ENCODE measurements at places on chromosomes 12 and 14. TPM values are rescaled to one million over a fixed set of nuclear protein-coding genes. Genes with fewer than 3 reads are reported as not detected.

DNA sequence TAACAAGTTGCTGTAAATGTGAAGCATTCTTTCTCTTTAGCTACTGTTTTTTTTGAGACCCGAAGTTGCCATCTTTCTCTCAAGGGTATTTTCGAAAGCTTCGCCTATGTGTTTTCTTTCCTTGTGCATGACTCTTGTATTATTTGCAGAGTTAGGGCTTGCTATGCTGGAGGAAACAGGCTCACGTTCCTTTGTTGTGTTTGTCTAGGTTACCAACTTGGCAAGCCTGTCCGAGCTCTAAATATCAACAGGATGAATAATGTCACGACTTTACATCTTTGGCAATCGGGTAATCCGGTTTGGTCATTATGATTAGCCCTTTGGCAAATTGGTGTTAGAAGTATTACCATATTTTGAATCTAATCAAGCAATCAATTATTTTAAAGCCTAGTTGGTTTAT lies 15.9 kb upstream of the ATP6V0A2 start:
- no peak overlapping the region for H3K4me3 ChIP-seq
- H3K36me3 ChIP-seq = peaks cover 11% of the 10 kb centered on the region
- H3K27me3 ChIP-seq = no peaks in the 10 kb centered on the region
- H3K27ac ChIP-seq = no peak overlapping the region

GRCh38 chr14:103022002-103022684 lies 35.2 kb downstream of the CDC42BPB start:
- H3K4me3 ChIP-seq = no peak overlapping the region
- no peak overlapping the region for H3K27ac ChIP-seq
- no peak for DNase-seq
- H3K27me3 ChIP-seq = no peaks in the 10 kb centered on the region
- no peaks in the 10 kb centered on the region for H3K36me3 ChIP-seq

GRCh38 chr12:84594157-84594556 lies 318.4 kb downstream of the SLC6A15 start:
- H3K27ac ChIP-seq = no peak overlapping the region
- no peak for DNase-seq
- no peaks in the 10 kb centered on the region for H3K36me3 ChIP-seq
- no peaks in the 10 kb centered on the region for H3K27me3 ChIP-seq
- no peaks in the 10 kb centered on the region for H3K4me1 ChIP-seq

- no peak for DNase-seq
- H3K27ac ChIP-seq = no peak overlapping the region
Observed at GRCh38 chr12:121825041-121825523, 21.3 kb downstream of the SETD1B start.

DNA sequence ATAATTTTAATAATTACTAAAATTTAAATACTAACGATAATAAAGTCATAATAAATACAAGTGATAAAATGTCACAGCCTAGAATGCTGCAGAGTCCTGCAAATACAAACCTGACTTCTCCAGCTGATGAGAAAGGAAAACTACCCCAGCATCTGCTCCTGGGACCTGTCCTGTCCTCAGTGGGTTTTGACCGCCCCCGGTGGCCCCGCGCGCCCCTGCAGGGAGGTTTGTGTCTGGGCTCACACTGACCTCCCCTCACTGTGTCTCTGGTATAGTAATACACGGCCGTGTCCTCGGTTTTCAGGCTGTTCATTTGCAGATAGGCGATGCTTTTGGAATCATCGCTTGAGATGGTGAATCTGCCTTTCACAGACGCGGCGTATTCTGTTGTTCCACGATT lies 1139.4 kb downstream of the TMEM121 start:
- H3K4me3 ChIP-seq = no peak overlapping the region
- no peaks in the 10 kb centered on the region for H3K36me3 ChIP-seq
- no peak for DNase-seq
- no peaks in the 10 kb centered on the region for H3K27me3 ChIP-seq
- no peaks in the 10 kb centered on the region for H3K4me1 ChIP-seq
- H3K27ac ChIP-seq = no peak overlapping the region

- H3K36me3 ChIP-seq = no peaks in the 10 kb centered on the region
- H3K27me3 ChIP-seq = no peaks in the 10 kb centered on the region
- H3K4me3 ChIP-seq = no peak overlapping the region
- H3K4me1 ChIP-seq = peaks cover 11% of the 10 kb centered on the region
Observed at GRCh38 chr12:4540638-4541037, 1.9 kb downstream of the RAD51AP1 start.

DNA sequence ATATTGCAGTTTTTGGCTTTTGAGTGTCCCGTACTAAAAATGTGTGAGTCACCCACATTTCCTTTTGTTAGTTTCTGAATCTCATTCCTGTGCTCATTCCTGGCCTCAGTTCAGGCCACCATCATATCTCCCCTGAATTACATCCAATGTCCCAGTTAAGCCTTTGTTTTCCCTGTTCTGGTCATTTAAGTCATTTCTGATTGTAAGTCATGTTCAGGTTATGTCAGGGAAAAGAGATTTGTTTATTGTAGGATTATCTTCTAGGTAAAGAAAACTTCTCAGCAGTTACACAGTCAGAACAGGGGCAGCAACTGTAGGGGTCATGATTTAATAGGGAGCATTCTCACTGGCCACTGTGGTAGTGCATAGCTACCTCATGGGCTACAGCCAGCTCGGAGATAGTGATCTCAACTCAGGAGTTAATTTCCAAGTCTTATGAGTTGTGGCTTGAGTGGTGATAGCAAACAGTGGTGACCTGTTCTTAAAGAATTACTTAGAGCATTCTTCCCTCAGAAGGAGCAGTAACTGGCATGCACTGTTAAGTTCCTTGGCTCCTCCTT lies 6.7 kb downstream of the DDX47 start:
- peaks cover 4% of the 10 kb centered on the region for H3K4me1 ChIP-seq
- H3K27me3 ChIP-seq = no peaks in the 10 kb centered on the region
- no peak overlapping the region for H3K4me3 ChIP-seq

DNA sequence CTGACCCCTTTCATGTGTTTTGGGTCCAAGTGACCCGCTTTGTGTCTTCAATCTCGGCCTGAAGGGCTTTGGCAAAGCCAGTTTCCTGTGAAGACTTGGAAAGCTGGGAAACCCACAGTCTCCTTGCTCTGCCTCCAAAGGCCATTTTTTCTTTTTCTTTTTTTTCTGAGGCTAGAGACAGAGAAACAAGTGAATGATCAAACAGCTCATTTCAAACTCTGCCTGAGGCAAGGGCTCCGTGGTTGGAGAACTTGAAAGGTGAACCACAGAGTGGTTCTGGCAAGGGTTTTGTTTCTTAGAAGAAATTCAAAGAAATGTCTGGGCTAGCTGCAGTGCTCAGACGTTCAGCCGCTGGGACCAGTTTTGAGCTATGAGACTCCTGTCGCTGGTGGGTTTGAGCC lies 62.7 kb downstream of the ERH start:
- no peak overlapping the region for H3K4me3 ChIP-seq
- no peaks in the 10 kb centered on the region for H3K27me3 ChIP-seq
- H3K4me1 ChIP-seq = no peaks in the 10 kb centered on the region
- H3K27ac ChIP-seq = no peak overlapping the region
- no peak for DNase-seq

DNA sequence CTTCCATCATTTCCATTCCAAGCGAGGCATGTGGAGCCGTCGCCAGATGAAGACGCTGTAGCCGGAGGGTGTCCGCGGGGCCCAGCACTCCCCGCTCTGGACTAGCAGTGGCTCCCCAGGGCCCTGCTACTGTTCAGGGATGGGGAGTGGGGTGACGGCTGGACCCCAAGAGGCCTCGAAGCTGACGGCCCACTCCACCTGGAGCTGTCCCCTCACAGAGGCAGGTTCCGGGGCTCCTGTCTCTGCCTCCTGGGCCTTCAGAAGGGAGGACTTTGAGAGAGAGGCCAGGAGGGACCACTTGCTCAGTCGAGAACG lies 101.6 kb downstream of the B4GALNT3 start:
- no peak for DNase-seq
- H3K27ac ChIP-seq = no peak overlapping the region
- no peaks in the 10 kb centered on the region for H3K36me3 ChIP-seq
- H3K27me3 ChIP-seq = no peaks in the 10 kb centered on the region
- no peak overlapping the region for H3K4me3 ChIP-seq

GRCh38 chr12:123937707-123938591 lies 34.7 kb downstream of the CCDC92 start:
- no peaks in the 10 kb centered on the region for H3K4me1 ChIP-seq
- H3K36me3 ChIP-seq = peaks cover 22% of the 10 kb centered on the region
- H3K4me3 ChIP-seq = no peak overlapping the region
- DNase-seq = no peak
- H3K27me3 ChIP-seq = no peaks in the 10 kb centered on the region

GRCh38 chr12:131599190-131600159 lies 111.4 kb upstream of the SFSWAP start:
- no peaks in the 10 kb centered on the region for H3K27me3 ChIP-seq
- DNase-seq = no peak
- H3K4me3 ChIP-seq = no peak overlapping the region
- H3K36me3 ChIP-seq = no peaks in the 10 kb centered on the region
- no peaks in the 10 kb centered on the region for H3K4me1 ChIP-seq

Gene STXBP6
- 6.4 TPM for total RNA-seq

DNA sequence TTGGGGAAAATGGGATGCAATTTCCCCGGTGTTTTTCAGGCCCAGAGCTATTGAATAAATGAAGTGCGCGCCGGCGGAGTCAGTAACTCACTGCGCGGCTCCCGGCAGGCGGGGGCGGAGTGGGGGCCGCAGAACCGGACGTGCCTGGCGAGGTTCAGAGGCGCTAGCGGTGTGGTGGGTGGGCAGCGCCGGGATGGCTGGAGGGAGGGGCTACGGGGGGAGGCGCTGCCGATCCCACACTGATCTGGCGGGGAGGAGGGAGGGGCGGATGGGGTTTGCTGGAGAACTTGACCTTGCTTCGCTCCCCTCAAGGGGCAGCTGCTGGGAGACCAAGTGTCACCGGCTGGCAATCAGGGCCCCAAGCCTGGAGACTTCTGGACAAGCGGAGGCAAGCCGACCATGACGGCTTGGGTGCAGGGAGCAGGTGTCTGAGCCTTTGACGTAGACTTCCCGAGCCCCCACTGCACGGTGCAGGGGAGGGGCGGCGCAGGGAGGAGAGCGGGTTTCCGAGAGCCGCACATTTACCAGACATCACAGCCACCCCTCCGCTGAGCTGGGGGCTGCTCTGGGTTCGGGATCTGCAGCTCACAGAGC lies 174.1 kb upstream of the RTL1 start:
- H3K27ac ChIP-seq = no peak overlapping the region
- no peaks in the 10 kb centered on the region for H3K4me1 ChIP-seq
- no peaks in the 10 kb centered on the region for H3K36me3 ChIP-seq
- peak; percentile 64 for DNase-seq
- H3K4me3 ChIP-seq = peak overlapping the region; percentile 11
- H3K27me3 ChIP-seq = peaks cover 5% of the 10 kb centered on the region

- H3K4me3 ChIP-seq = no peak overlapping the region
- H3K4me1 ChIP-seq = peaks cover 6% of the 10 kb centered on the region
- H3K36me3 ChIP-seq = no peaks in the 10 kb centered on the region
- peaks cover 4% of the 10 kb centered on the region for H3K27me3 ChIP-seq
- DNase-seq = no peak
Observed at GRCh38 chr14:79418649-79419415, 792.5 kb downstream of the DIO2 start.

Gene LRRIQ1
- 2.0 TPM for total RNA-seq

DNA sequence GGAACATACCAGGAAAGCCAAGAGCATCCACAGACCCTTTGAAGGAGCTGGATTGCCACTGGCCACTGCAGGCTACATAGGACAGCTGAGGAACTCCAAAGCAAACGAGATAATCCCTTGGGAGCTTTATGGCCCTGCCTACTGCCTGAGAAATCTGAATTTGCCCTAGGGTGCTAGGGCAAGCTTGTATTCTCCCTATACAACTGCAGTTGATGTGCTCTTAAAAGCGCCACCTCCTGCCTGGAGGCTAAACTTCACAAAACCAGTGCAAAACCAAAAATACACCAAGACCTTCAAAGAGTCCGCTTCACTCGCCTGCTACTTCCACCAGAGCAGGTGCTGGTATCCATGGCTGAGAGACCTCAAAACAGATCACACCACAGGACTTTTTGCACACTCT lies 99.6 kb upstream of the KRR1 start:
- H3K27ac ChIP-seq = no peak overlapping the region
- no peak for DNase-seq
- H3K4me3 ChIP-seq = no peak overlapping the region
- H3K36me3 ChIP-seq = no peaks in the 10 kb centered on the region

Gene RNASE7
- not detected for total RNA-seq

- peak overlapping the region; percentile 32 for H3K4me3 ChIP-seq
- H3K27ac ChIP-seq = no peak overlapping the region
- peaks cover 85% of the 10 kb centered on the region for H3K27me3 ChIP-seq
Observed at GRCh38 chr14:77142005-77142800, 612 bp upstream of the ZDHHC22 start.

- H3K4me3 ChIP-seq = no peak overlapping the region
- no peak for DNase-seq
- H3K36me3 ChIP-seq = no peaks in the 10 kb centered on the region
- no peak overlapping the region for H3K27ac ChIP-seq
Observed at GRCh38 chr14:74349757-74350156, 1.5 kb downstream of the VRTN start.

Gene RTL1
- 0.15 TPM for total RNA-seq

GRCh38 chr12:115975411-115975810 lies 302.1 kb downstream of the MED13L start:
- peaks cover 16% of the 10 kb centered on the region for H3K4me1 ChIP-seq
- no peak for DNase-seq
- no peaks in the 10 kb centered on the region for H3K27me3 ChIP-seq
- peaks cover 28% of the 10 kb centered on the region for H3K36me3 ChIP-seq
- no peak overlapping the region for H3K27ac ChIP-seq
- no peak overlapping the region for H3K4me3 ChIP-seq

Gene SMOC1
- total RNA-seq = 10.0 TPM

- H3K4me1 ChIP-seq = peaks cover 9% of the 10 kb centered on the region
- no peak overlapping the region for H3K4me3 ChIP-seq
- DNase-seq = peak; percentile 16
- H3K27ac ChIP-seq = no peak overlapping the region
- no peaks in the 10 kb centered on the region for H3K36me3 ChIP-seq
- H3K27me3 ChIP-seq = no peaks in the 10 kb centered on the region
Observed at GRCh38 chr14:70018230-70018629, 139.0 kb downstream of the SMOC1 start.

DNA sequence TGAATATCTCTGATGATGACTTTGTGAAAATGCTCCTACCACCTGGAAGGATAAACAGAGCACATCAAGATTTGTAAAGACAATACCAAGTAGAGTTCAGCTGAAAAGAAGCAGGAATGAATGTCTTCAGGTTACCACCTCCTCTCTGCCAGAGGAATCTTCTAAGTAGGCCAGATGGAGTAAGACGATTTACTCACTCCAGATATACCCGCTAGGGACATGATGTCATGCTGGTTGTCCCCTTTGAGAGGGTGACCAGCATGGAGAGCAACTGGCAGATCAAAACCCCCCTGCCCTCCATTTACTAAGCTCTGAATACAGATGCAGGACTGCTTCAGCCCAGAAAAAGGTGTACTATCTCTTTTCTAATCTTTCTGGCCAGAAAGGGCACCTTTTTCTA lies 39.3 kb upstream of the HSPB8 start:
- no peak for DNase-seq
- no peaks in the 10 kb centered on the region for H3K27me3 ChIP-seq
- H3K4me3 ChIP-seq = no peak overlapping the region
- no peak overlapping the region for H3K27ac ChIP-seq

Measured in cardiac muscle cell (in vitro differentiated cells and primary cell).